ENCODE measurements at places on chromosomes 1 and 21.

DNA sequence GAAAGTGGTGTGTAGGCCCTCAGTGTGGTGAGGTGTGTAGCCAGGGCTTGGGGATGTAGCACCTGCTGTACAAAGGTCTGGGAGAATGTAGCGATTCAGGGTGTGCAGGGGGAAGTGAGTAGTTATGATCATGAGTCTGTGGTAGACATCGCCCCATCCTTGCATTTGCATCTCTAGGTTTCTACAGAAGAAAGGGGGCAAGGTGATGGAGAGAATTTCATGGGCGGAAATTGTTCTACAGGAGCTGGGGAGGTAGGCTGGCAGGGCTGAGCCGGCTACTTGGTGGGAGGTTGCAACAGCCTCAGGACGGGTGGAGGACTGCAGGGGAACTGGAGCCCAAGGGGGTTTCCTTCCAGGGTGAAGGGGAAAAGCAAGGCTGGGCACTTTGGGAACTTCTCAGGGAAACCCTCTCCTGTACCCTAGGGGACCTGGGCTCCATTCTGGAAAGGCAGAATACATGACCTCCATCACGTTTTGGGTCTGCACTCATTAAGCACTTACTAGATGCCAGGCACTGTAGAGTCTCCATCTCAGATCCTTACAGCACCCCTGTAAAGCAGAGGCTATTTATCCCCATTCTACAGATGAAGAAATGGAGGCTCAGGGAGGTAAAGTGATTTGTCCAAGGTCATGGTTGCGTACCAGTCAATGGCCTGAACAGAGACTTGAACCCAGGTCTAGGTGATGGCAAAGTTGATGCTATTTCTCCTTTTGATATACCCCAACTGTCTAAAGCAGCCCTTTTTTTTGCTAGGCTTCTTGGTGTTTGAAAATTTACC is 14.5 kb upstream of the TNFRSF1B start:
- no peak for DNase-seq

DNA sequence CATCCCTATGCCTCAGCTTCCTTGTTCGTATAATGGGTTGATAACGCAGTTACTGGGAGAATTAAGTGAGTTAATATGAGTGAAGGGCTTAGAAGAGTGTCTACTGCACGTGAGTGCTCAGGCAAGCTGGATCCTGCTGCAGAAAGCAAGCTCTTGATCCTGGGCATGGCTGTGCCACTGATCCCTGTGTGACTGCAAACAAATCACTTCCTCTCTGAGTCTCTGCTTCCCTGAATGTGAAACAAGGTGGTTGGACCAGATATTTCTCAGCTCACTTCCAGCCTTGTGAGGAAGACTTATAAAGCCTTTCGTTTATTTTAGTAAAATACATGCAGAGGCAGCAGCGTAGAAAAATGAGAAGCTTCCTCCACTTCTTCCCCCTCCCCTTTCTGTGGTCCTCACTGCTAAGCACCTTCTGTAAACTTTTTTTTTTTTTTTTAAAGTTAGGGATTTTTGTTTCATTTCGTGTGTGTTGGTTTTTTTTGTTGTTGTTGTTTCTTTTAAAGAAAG is 13.8 kb downstream of the PSEN2 start:
- DNase-seq, result peak; percentile 17

DNA sequence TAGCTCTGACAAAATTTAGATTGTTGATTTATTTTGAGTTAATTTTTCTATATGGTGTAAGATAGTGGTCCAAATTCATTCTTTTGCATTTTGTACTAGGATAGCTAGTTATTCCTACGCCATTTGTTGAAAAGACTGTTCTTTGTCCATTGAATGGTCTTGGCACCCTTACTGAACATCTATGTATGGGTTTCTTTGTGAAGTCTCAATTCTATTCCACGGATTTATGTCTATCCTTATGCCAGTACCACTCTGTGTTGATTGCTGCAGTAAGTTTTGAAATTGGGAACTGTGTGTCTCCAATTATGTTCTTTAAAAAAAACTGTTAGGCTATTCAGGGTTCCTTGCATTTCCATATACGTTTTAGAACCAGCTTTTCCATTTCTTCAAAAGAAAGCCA is 145.7 kb downstream of the ZNF644 start:
- no peak for DNase-seq

- peak; percentile 24 for DNase-seq
Observed at GRCh38 chr21:37000381-37000780, 6.1 kb upstream of the RIPPLY3 start.

GRCh38 chr1:157105988-157106812 is 6.6 kb upstream of the ETV3L start:
- DNase-seq, result no peak

DNA sequence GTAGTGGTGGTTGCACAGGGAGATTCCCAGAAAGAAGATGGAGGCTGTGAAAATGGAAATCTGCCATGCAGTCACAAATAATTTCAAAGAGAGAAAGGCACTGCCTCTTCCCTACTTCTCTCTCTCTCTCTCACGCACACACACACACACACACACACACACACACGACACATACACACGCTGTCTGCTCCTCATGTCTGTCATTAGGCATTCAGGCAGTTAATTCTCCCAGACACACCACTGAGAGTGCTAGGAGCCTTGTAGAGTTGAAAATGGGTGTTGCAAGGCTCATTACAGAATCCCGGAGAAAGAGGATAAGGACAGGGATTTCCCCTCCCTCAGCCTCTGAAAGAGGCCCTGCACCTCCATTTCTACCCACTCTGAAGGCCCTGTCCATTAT is 47.8 kb upstream of the LRRN2 start:
- DNase-seq, result no peak

- no peak for DNase-seq
Observed at GRCh38 chr1:241330619-241331327, 26.2 kb downstream of the RGS7 start.

DNA sequence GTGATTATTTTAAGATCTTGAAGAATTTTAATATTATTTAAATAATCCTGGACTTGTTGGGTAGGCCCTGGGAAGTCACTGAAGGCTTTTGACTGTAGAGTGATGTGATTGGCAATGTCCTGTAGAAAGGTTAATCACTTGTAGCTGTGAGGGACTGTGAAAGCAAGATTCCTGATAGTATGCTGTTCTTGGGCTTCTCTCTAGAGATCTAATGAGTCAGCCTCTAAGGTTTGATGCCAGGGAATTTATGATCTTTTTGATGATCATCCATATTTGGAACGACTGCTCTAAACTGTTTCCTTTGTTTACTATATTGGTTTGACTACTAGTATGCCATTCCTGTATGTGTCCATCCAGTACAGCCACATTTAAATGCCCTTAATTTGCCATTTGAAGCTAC is 56.5 kb downstream of the CAMSAP2 start:
- no peak for DNase-seq

DNA sequence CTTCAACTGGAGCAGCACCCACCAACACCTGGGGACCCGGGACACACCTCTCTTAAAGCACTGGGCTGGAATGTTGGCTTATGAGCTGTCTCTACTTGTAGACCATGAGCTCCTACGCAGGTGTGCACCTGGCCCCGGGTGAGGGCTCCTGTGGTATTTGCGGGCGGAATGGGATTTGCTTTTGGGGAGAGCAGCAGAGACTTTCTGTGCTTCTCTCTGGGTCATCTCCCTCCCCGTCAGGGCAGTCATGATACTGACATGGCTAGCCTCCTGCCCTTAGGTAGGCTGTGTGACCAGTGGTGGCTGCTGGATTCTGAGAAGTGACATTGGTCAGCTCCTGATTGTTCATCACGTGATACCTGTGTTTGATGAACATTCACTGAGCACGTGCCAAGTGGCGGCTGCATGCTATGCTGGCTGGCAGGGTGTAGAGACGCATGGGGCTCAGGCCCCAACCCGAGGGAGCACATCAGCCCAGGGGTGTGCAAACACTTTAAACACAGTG is 9.0 kb upstream of the ZBTB21 start:
- no peak for DNase-seq

DNA sequence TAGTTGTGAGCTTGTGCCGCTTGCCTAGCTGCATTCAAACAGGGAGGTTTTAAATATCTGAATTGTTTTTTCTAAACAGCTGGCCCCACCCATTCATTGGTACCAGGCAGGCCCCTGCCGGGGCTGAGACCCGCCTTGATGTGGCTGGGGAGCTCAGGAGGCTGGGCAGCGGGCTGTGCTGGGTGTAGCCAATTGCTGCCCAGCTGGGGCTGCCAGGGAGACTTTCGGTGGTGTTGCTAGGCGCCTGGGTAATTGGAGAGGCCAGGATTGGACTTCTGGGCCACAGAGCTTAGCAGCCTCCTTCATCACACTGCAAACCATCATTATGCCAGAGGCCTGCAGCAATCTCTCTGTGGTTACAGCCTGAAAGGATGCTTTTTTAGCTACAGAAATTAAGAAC is 12.2 kb downstream of the RHBDL2 start:
- DNase-seq, result no peak

DNA sequence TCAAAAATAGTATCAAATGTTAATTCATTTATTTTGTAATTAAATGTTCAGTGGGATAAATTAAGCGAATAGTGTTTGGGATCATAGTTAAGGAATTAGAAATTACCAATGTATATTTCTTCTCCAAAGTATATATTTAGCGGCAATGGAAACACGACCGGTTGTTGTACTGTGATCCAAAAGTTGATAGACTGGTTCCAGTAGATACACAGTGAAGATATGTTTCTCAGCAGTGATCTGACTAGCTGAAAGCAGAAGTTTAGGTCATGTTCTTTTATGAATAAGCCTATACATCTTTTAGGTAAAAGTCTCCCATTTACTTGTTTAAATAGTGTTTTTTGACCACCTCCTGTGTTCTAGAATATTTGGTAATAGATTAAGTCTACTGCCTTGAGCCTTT is 8.8 kb downstream of the USP16 start:
- DNase-seq, result no peak

DNA sequence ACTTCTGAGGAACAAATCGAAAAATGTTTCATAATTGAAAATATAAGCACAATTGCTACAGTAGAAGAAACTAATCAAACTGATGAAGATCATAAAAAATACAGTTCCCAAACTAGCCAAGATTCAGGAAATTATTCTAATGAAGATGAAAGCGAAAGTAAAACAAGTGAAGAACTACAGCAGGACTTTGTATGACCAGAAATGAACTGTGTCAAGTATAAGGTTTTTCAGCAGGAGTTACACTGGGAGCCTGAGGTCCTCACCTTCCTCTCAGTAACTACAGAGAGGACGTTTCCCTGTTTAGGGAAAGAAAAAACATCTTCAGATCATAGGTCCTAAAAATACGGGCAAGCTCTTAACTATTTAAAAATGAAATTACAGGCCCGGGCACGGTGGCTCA is 30.6 kb downstream of the IFNAR1 start:
- no peak for DNase-seq

DNA sequence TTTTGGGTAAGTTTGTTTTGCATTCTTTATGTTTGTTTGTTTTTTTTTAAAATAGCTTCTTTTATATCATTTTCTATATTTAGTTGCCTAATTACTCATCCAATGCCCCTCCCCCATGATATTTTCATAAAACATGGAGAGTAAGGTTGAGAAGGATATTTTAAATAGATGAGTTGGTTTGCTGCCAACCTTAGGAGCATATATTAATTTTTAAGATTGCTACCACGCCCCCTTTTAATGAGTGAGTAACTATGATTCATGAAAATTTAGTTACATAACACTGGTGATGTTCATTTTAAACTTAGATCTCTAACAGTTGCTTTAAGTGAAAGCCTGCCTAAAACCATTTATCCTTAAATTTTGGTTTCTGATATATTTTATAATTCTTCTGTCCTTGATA is 18.7 kb downstream of the TMEM50A start:
- DNase-seq, result no peak

DNA sequence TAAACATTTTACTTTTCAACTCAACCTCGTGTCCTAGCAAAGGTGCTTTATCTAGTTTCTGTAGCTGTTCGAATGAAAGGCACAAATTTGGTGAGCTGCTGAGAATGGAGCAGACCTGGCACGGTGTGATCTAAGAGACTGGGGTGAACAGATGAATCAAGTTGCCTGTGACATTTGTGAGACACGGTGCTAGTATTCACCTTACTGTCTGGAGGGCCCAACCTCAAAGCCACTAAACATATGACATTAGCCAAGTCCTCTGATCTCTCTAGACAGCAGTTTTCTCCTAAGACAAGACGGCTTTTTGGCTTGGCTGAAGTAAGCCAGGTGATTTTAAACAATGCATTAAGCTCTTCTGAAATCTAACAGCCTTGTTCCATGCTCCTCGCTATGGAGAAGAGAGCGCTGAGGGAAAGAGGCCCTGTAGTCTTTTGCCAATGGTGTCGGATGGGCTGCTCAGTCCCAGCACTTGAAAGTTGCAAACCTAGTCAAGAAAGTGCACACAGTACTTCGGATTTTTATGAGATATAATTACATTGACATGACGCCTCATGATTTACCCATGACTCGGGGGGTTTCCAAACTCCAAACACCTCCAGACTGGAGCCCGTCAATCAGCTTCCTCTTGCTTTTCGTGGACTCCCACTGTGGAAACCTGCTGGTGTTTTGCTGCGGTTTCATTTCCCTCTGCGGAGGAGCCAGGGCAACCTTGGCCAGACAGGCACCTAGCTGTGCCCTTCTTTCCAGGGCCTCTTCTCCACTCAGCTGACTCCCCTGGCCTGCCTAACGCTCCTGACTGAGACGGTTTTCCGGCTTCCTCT is 794 bp upstream of the TOR3A start:
- no peak for DNase-seq

GRCh38 chr1:85494904-85495266 is 29.9 kb upstream of the DDAH1 start:
- no peak for DNase-seq

GRCh38 chr21:32021319-32021994 is 148.6 kb downstream of the HUNK start:
- no peak for DNase-seq

DNA sequence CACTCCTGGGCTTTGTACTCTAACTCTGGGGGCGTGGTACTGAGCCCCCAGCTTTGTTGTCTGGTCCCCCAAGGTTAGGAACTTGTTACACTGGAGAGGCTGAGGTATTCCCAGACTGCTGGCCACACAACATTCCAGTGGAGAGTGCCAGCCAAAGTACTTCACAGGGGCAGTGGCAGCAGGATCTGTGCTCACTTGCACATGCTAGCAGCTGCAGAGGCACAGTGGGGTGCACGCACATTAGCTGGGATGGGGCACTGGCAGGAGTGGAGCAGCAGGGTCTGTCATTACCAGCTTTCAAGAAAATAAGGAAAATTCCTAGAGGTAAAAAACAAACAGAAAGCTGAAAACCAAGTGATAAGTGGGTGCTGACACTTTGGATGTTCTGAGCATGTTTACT is 31.0 kb downstream of the ZNF691 start:
- no peak for DNase-seq

GRCh38 chr1:248815407-248816034 is 10.2 kb downstream of the SH3BP5L start:
- no peak for DNase-seq

DNA sequence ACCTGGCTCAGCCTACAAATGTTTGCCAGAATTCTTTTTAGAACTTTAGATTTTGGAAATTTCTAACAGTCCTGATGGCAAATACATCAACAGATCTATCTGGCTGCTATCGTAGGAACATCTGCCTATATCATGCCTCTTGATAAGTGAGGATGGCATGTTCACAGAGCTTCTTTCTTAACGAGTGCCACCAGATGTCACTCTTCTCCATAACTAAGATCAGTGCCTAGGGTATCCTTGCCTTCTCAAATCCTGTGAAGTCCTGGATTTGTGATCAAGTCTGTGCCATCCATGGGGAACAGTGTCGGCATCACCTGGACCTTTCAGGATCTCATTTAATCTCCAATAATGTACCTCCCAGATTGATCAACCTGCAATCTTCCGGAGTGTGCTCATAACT is 36.5 kb upstream of the CD5L start:
- DNase-seq, result peak; percentile 41

All from KBM-7 (cell line).